Activated CD8-positive, alpha-beta T cell treated with anti-CD3 and anti-CD28 coated beads, Interleukin-2, amount 10 ng/mL, durations not matched to agents 7 days and 5 days (primary cell): ENCODE measurements at places on chromosomes 7 and 10. TPM values are rescaled to one million over a fixed set of nuclear protein-coding genes. Genes with fewer than 3 reads are reported as not detected.

- no peak for DNase-seq
These were observed 87.6 kb downstream of the ARMH3 start for GRCh38 chr10:101968286-101968939.

GRCh38 chr7:108838198-108838597 is 268.5 kb downstream of the DNAJB9 start:
- DNase-seq: no peak

- DNase-seq: no peak
These were observed 30.5 kb downstream of the ABCB1 start for GRCh38 chr7:87570178-87570577.

DNA sequence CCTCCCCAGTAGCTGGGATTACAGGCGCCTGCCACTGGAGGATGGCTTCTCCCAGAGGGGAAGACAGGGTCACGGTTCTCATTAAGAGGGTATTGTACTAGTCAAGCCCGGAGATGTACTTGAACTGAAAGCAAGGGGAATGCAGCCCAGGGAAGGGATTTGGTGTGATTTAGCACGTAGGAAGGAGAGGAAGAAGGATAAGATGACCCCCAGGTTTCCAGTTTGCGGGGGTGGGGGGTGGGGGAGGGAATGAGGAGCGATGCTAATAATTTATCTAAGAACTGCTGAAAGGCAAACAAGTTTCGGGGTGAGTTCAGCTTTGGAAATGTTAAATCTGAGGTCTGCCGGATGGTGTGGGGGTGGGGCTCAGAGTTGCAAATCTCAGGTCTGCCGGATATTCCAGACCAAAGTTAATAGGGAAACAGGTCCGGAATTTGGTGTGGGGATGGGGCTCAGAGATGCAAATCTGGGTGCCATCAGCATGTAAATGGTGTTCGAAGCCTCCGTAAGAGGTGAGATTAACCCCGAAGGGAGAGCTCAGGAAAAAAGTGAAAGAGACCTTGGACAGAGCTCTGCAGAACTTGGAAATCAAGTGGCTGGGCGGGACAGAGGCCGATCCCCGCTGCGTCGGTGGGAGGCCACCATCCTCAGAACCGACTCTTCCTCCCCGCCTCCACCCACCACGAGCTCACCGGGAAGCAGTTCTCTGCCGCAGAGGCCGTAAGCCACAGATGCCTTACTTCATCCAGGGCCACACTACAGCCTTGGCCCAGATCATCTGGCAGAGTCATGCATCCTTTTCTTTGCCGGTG is 1.6 kb upstream of the SEPHS1 start:
- DNase-seq: peak; percentile 49

SEC61G gene
- total RNA-seq: 123 TPM

- DNase-seq: no peak
These were observed 33.9 kb downstream of the ENTPD1 start for GRCh38 chr10:95789902-95790301.
